Transverse colon (tissue), 4 donors: ENCODE measurements at places on chromosomes 16 and 17. TPM values are rescaled to one million over a fixed set of nuclear protein-coding genes. Genes with fewer than 3 reads are reported as not detected.

DNA sequence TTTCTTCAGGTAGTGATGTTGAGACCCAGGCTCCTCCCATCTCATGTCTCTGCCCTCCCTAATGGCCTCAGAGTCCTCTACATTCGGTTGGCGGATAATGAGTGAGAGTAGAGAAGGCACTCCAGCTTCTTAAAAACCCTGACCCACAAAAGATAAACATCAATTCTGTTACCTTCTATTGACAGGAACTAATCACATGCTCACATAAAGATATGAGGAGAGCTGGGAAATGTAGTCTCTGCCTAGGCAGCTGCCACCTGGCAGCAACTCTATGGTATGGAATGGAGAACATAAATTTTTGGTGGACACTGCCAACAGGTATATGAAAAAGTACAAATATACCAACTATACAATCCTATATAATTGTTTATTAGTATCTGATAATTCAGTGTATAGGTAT lies 110.7 kb upstream of the HLF start:
- DNase-seq: no peak

- no peak for DNase-seq
Observed at GRCh38 chr16:47375423-47375822, 85.4 kb downstream of the ITFG1 start.

DNA sequence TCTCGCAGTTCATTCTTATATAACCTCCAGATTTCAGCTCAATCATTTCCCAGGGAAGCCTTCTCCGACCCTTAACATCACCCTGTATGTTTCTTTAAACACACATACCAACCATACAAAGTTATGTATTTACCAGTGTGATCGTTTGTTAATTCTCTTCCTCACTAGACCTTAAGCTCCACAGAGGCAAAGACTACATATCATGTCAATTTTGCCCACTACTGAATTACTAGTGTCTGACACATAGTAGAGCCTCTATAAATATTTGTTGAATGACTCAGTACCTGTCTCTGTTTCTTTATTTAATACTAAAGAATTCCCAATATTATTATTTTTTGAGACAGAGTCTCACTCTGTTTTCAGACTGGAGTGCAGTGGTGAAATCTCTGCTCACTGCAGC lies 137.2 kb downstream of the SHISA9 start:
- DNase-seq: no peak

- DNase-seq: no peak
Observed at GRCh38 chr17:56629531-56630075, 36.1 kb downstream of the NOG start.

DNA sequence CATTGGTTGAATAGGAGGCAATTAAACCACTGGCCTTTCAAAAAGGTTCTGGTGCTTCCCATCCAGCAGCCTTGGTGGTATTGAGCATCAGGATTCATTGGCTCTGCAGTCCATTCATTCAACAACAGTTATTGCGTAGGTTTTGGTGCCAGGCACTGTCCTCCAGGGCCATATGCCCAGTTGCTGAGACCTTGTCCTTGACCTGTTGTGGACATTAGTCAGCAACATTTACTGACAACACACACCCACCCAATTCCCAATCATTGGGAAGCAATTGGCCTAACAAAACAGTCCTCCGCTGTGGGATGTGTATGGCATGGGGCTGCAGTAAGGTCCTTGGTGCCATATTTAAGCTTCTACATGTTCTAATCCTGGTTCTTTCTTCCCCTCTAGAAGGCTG lies 82.2 kb downstream of the AXIN2 start:
- no peak for DNase-seq

GRCh38 chr16:81842564-81843242 lies 63.6 kb downstream of the PLCG2 start:
- DNase-seq: no peak

GRCh38 chr17:7022781-7023571 lies at the start of gene BCL6B:
Gene BCL6B, plus strand, starts transcription at chr17:7023050. Its CDS starts 622 bp downstream, at chr17:7023672.
- no peak for DNase-seq

- peak; percentile 41 for DNase-seq
Observed at GRCh38 chr16:5428932-5429331, 331.3 kb upstream of the EEF2KMT start.

- no peak for DNase-seq
Observed at GRCh38 chr16:82439678-82440293, 187.0 kb upstream of the CDH13 start.

- DNase-seq: no peak
Observed at GRCh38 chr17:69492410-69493071, 78.0 kb downstream of the MAP2K6 start.

- no peak for DNase-seq
Observed at GRCh38 chr17:54307351-54307750, 484.6 kb downstream of the KIF2B start.

GRCh38 chr16:14635395-14636165 lies 2.8 kb downstream of the BFAR start:
- no peak for DNase-seq

DNA sequence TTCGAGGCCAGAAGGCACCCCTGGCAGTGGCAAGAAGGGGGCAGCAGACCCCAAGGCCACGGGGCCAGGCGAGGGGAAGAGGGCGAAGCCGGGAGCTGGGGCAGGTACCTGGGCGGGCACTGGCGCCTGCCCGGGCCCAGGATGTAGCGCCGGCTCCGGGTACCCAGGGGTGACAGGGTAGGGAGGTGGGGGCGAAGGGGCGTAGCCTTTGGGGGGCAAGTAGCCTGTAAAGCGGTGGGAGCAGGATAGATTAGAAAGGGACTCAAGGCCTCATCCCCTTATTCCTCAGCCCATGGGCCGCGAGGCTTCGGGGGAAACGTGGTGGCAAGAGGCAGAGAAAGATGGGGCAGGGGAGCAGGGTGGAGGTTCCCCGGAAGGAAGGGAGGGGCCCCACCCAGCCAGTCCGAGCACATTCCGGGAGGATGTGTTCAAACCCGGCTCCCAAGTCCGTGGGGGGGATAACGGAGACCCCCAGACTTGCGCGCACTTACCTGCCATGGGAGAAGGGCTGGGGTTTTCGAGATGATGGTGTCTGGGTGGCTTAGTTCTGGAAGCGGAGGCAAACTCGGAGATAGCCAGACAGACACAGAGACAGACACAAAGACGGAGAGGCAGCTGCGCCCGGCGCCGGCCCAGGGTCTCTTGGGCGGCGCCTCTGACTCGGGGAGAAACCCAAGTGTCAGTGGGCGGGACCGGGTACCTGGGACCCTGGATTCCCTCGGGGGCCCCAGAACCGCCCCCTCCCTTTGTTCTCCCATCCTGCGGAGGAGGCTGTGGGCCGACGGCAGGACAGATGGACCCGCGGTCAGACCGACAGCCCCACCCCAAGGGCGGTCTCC lies 493 bp downstream of the PLSCR3 start:
- DNase-seq: peak; percentile 51

DNA sequence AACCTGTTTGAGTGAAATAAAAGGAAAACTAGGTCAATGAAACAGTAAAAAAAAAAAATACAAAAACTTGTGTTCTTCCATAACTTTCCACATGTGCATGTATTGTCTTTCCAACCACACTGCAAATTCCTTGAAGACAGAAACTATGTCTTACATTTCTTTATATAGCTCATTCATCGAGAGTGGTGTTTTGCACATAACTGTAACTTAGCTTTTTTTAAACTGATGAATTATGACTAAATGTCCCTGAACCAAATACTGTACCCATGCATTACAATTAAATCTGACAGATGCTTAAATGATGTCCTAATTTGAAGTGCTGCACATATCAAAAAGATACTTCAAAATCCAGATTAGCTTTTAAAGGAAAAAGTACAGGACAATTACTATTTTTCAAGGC lies 50.1 kb downstream of the BRIP1 start:
- no peak for DNase-seq

DNA sequence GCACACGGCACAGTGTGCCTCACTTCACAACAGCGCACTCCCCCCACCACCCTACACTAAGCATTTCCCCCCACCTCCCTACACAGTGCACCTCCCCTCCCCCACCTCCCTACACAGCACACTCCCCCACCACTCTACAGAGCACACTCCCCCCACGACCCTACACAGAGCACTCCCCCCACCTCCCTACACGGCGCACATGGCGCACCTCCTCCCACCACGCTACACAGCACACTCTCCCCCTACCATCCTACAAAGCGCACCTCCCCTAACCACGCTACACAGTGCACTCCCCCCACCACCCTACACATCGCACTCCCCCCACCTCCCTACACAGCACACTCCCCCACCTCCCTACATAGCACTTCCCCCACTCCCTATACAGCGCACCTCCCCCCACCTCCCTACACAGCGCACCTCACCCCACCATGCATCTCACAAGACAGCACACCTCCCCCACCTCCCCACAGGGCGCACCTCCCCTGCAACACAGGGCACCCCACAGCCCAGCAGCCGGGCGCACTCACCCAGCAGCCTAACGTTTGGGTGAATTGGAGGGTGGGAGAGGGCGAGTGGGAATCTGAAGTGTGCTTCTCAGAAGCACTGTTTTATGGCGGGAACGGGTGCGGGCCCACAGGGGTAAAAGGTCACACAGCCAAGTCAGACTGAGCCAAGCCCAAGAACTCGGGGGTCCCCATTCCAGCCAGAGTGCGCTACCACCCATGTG lies 10.3 kb downstream of the KNOP1 start:
- DNase-seq: no peak

GRCh38 chr17:17328251-17328650 lies 25.1 kb downstream of the NT5M start:
- no peak for DNase-seq

- DNase-seq: no peak
Observed at GRCh38 chr16:12433691-12434390, 369.8 kb downstream of the CPPED1 start.

- DNase-seq: no peak
Observed at GRCh38 chr16:85528528-85529387, 84.4 kb upstream of the GSE1 start.

GRCh38 chr17:70232466-70232865 lies 63.1 kb downstream of the KCNJ2 start:
- no peak for DNase-seq

- DNase-seq: no peak
Observed at GRCh38 chr17:7249830-7250229, 1.7 kb downstream of the CTDNEP1 start.

GRCh38 chr16:70512456-70512855 lies 10.9 kb downstream of the COG4 start:
- DNase-seq: no peak

GRCh38 chr16:74438492-74438979 lies 17.3 kb upstream of the CLEC18B start:
- no peak for DNase-seq

GRCh38 chr17:35752945-35753764 lies at the start of gene GAS2L2:
Gene GAS2L2, minus strand, starts transcription at chr17:35753239. Its CDS starts 389 bp downstream, at chr17:35752850.
- DNase-seq: no peak

- peak; percentile 13 for DNase-seq
Observed at GRCh38 chr16:48386559-48387312, 1.5 kb upstream of the SIAH1 start.

- DNase-seq: no peak
Observed at GRCh38 chr16:57668630-57669475, 747 bp downstream of the ADGRG3 start.

- no peak for DNase-seq
Observed at GRCh38 chr16:89295915-89296314, 78.4 kb downstream of the ZNF778 start.

DNA sequence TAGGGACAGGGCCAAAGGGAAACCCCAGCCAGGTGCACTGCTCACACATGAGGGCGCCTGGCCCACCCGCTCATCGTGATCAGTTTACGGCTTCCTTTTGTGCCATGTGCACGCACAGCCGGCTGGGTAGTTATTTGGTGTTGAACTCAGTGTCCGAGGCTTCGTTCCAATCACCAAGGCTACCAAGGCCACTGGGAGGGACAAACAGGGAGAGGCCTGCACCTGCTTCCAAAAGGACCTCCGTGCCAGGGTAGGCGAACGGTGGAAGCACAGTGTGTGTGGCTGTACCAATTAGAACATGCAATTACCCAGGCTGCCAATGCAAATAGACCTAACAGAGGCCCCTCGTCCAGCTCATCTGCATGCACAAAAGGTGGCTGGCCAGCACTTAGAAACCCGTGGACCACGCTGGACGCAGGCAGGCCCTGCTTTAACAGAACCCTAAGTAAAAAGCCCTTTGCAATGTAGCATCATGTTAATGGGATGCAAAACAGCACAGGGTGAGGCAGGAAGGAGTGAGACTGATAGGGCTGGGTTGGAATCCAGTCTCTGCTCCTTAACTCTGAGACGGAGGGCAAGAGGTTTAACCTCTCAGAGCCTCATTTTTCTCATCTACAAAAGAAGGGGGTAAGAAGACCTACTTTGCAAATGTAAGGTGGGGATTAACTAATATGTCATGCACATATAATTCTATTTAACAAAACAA lies 204.0 kb downstream of the XYLT1 start:
- DNase-seq: peak; percentile 89

DNA sequence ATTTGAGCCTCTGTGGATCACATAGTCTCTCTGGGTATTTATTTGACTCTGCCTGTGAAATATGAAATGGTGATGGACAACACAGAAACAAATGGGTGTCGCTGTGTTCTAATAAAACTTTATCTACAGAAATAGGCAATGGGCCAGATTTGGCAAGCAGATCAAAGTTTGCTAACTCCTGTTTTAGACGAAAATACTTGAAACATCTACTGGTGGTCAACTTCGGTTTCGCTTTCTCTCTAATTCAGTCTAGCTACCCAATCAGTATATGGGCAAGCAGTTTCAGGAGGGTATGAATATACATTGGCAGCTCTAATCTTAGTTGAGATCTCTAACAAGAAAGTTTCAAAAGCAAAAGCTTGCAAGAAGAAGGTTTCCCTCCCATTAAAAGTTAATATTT lies 60.1 kb upstream of the DYNLRB2 start:
- no peak for DNase-seq

GRCh38 chr17:14926526-14927122 lies 338.5 kb downstream of the PMP22 start:
- DNase-seq: peak; percentile 26

DNA sequence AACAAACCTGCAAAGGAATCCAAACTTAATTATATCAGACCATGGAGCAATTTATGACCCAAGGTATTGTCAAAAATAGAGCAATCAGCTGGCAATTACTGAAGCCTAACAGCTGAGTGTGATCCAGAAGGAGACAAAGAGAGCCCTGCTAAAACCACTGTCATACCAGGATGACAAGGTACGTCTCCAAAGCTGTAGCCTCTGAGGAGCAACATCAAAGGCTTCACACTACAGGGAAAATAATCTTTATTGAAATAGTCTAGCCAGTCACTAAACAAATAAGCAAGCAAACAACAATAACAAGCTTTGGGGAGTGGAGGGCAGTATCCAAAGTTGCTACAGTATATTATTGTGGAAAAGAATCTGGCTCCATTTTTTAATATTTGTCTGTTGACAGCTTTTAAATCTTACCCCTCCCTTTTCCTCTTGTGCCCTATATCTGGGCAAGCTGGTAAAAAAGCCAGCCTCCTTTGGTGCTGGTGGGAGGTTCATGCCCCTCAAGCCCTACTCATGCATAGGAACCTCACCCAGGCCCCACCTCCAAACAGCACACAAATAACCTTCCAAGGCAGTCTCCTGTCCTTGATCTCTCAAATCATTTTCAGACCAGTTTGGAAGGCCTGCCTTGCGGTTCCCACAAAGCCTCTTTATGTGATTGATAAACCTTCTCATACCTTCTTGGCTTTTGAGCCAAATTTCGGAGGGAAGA lies 73.7 kb downstream of the ITFG1 start:
- DNase-seq: no peak

The ARL16 gene
- 36.2 TPM for total RNA-seq

The SPIRE2 gene
- 79.6 TPM for total RNA-seq

The C16orf89 gene
- total RNA-seq: 1.5 TPM

The PDP2 gene
- 7.3 TPM for total RNA-seq

The NSRP1 gene
- 28.7 TPM for total RNA-seq

The ZG16 gene
- total RNA-seq: 79.7 TPM

The ANKRD11 gene
- 281 TPM for total RNA-seq

The WNT9B gene
- not detected for total RNA-seq

The TBC1D16 gene
- total RNA-seq: 12.3 TPM
